ENCODE measurements at places on chromosomes 1 and 21. TPM values are rescaled to one million over a fixed set of nuclear protein-coding genes. Genes with fewer than 3 reads are reported as not detected.
A peak's percentile ranks its signal among the peaks of the same experiment; 100 is the strongest.

- no peaks in the 10 kb centered on the region for H3K4me1 ChIP-seq
- no peaks in the 10 kb centered on the region for H3K36me3 ChIP-seq
- no peak for DNase-seq
Measured at GRCh38 chr1:78377356-78377928, 113.3 kb upstream of the PTGFR start.

GRCh38 chr1:105894006-105894405 is 1162.5 kb upstream of the PRMT6 start:
- no peak for DNase-seq
- H3K36me3 ChIP-seq = no peaks in the 10 kb centered on the region
- no peaks in the 10 kb centered on the region for H3K27me3 ChIP-seq
- H3K4me3 ChIP-seq = no peak overlapping the region
- no peaks in the 10 kb centered on the region for H3K4me1 ChIP-seq

GRCh38 chr1:192559115-192560006 is 16.2 kb upstream of the RGS1 start:
- H3K4me3 ChIP-seq = no peak overlapping the region
- peak overlapping the region; percentile 11 for H3K27ac ChIP-seq
- no peaks in the 10 kb centered on the region for H3K4me1 ChIP-seq
- no peaks in the 10 kb centered on the region for H3K27me3 ChIP-seq

DNA sequence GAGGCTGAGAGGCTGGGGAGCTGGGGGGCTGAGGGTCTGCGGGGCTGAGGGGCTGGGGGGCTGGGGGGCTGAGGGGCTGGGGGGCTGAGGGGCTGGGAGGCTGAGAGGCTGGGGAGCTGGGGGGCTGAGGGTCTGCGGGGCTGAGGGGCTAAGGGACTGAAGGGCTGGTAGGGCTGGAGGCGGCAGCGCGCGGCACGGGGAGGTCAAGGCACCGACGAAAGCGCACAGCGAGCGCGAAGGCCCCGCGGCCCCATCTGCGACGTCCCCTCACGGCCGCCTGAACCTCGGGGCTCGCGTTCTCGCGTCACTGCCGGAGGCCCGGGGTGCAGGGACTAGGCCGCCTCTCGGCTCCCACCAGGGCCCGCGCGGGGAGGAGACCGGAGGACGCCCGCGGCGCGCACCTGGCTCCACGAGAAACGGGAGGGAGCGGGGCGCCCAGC is 356 bp downstream of the INTS11 start:
- H3K4me3 ChIP-seq = peak overlapping the region; percentile 81
- DNase-seq = no peak
- H3K4me1 ChIP-seq = peaks cover 37% of the 10 kb centered on the region
- no peak overlapping the region for H3K27ac ChIP-seq
- no peaks in the 10 kb centered on the region for H3K27me3 ChIP-seq

- no peak for DNase-seq
- H3K4me1 ChIP-seq = no peaks in the 10 kb centered on the region
- no peak overlapping the region for H3K4me3 ChIP-seq
- no peaks in the 10 kb centered on the region for H3K36me3 ChIP-seq
Measured at GRCh38 chr1:63916485-63917360, 142.9 kb downstream of the ROR1 start.

DNA sequence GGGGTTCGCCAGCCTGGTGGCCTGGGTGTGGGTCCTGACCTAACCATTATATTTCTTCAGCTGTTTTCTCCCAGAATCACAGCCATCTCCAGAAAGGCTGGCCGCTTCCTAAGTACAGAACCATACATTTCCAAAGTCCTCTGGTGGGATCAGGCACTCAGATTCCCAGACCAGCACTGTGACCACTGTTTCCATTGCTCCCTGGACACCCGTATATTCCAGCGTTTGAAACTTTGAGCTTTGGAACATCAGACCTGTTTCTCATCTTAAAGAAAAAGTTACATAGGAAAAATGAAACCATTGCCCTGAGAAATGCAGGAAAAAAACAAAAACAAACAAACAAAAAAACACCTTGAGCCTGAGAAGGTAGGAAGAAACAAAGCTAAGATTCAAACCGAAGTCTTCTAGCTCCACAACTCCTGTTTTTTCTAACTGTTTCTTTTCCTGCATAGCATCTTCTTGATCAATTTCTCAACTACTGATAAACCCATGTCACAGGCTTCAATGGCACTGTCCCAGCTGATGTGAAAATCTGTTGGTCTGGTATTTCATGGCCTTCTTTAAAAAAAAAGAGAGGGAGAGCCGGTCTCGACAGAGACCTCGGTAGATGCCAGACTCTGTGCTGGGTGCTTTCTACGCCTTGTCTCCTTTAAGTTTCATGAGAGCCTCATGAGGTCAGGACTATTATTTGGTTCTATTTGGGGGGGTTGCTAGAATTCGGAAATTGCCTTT is 221.3 kb downstream of the TOMM20 start:
- no peak overlapping the region for H3K4me3 ChIP-seq
- peak overlapping the region; percentile 71 for H3K27ac ChIP-seq
- H3K36me3 ChIP-seq = no peaks in the 10 kb centered on the region
- no peaks in the 10 kb centered on the region for H3K27me3 ChIP-seq
- H3K4me1 ChIP-seq = peaks cover 23% of the 10 kb centered on the region
- no peak for DNase-seq

Gene TAS1R1
- not detected for total RNA-seq

Gene GPR25
- 0.08 TPM for total RNA-seq

DNA sequence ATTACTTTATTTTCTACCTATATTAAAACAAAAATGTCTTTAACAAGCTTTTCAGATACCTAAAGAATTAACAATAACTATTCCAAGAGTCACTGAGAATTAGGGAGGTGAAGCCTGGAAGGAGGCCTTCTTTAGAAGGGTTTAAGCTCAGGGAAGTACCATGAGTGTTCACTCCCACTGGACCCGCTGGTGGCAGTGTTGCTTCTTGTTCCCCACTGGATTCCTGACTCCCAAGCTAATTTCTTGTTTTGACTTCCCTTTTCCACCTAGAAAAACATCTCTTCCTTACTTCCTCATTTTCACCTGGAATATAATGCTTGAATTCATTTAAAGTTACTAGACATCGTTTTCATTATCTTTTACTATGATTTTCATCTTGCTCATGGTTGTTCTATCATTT is 264.2 kb downstream of the HMCN1 start:
- no peaks in the 10 kb centered on the region for H3K36me3 ChIP-seq
- no peak for DNase-seq
- no peak overlapping the region for H3K4me3 ChIP-seq
- H3K27ac ChIP-seq = no peak overlapping the region

DNA sequence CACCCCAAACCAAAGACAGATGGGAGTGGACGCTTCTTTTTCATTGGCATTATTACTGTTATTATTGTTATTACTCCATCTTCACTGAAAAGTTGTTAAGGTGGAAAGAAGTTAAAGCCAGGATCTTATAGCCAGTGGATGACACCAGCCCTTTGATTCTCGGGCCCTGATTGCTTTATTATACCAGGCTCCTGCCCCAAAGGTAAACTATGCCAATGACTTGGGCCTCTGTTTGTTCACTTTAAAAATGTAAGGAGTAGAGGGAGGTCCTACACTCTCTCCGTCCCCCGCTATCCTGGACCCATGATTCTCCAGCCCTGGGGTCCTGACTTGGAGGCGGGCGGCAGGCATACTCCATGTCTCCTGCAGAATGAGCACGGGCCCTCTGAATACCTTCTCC is 106.8 kb downstream of the TOMM20 start:
- no peak overlapping the region for H3K4me3 ChIP-seq
- H3K27ac ChIP-seq = no peak overlapping the region
- H3K36me3 ChIP-seq = no peaks in the 10 kb centered on the region

Measured in liver (tissue), 10 donors.